Fibroblast of upper back skin (primary cell): ENCODE measurements at places on chromosomes 2 and 18.

- no peak for DNase-seq
Measured at GRCh38 chr18:23662309-23663263, at the start of gene ANKRD29. TSS of gene ANKRD29 (minus strand) at chr18:23662911. CDS start at chr18:23662730, 181 bp downstream.

DNA sequence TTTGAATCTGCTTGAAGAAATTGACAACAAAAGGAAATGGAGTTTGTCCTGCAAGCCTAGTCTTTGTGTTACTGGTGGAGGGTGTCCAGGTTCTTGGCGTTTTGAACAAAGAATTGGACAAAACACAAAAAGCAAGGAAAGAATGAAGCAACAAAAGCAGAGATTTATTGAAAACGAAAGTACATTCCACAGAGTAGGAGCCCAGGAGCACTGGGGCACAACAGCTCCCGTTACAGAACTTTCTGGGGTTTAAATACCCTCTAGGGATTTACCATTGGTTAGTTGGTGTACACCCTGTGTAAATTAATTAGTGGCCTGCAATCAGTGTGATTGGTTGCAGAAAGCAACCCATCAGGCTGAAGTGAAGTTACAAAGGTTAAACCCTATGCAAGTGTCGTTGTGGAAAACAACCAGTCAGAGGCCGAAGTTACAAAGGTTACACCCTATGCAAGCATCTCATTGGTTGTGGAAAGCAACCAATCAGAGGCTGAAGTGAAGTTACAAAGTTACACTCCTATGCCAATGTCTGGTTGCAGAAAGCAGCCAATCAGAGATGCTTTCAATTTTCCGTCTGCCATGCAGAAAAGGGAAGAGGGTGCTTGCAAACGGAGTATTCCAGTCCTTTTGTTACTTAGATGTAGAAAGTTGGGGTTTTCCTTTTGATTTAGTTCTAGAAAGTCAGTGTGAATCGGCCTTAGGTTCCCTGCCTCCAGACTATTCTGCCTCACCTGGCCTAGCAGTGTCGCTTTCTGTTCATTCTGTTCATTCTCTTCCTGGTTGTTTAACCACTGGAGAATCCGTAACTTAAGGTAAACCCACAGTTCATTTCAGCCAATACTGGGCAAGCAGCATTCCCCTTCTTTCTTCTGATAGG lies 47.6 kb upstream of the PTH2R start:
- DNase-seq = peak; percentile 12

DNA sequence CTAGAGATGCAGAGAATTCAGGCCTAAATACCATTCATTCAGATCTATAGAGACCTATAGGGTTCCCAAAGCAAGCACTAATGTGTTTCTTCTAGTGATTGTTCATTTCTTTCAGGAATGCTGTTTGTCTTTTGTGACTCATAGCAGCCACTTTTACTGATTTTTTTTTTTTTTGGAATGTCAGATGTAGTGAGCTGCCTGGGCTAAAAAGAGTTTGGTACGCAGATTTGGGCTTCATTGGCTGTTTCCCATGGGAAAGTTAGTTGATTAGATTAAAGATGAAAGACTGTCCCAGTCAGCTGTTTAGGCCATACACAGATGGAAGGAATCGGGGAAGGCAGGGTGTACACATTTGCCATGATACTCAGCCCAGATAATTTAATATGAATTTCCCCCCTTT lies 87.6 kb downstream of the CDC42EP3 start:
- peak; percentile 79 for DNase-seq

- DNase-seq = peak; percentile 92
Measured at GRCh38 chr2:237085248-237086221, at the start of gene COPS8. TSS of gene COPS8 (plus strand) at chr2:237085889. CDS start at chr2:237085965, 76 bp downstream.

DNA sequence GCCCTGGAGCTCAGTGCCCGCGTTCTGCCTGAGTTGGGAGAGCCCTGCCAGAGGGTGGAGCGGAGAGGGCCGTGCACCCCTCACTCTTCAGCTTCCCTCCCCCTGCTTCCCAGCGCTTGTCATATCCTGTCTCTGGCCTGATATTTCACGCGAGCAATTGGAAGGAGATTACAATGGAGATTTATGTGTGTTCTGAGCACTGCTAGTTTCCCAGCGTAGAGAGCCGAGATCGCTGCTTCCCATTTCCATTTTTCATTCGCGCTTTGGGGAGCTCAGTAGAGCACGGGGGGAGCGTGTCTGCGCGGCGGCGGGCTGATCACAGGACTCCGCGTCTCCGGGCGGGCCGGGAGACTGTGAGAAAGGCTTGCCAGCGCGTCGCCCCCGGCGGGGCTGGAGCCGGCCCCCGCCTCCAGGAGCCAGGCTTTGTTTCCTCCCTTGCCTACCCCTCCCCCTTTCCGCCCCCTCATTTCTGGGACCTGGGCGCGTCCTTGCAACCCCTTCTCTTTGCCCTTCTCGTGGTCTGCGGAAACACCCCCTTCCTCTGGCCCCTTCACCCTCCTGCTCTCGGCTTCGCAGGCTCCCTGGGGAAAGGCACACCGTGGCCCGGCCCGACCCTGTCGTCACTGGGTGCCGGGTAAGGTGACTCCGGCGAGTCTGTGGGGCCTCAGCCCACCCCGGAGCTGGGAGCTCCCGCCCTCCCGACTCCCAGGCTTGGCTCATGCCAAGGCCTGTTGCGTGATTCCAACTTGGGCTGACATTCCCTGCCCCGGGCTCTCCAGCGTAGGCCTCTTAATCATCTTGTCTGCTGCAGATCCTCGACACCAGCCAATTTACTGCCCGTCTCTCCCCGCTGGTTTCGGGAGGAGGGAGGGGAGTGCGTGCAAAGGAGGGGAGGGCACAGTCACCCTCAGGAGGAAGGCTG lies 5.8 kb downstream of the DLX2 start:
- DNase-seq = peak; percentile 76

GRCh38 chr2:194105358-194105757 lies 1551.7 kb upstream of the SLC39A10 start:
- no peak for DNase-seq

DNA sequence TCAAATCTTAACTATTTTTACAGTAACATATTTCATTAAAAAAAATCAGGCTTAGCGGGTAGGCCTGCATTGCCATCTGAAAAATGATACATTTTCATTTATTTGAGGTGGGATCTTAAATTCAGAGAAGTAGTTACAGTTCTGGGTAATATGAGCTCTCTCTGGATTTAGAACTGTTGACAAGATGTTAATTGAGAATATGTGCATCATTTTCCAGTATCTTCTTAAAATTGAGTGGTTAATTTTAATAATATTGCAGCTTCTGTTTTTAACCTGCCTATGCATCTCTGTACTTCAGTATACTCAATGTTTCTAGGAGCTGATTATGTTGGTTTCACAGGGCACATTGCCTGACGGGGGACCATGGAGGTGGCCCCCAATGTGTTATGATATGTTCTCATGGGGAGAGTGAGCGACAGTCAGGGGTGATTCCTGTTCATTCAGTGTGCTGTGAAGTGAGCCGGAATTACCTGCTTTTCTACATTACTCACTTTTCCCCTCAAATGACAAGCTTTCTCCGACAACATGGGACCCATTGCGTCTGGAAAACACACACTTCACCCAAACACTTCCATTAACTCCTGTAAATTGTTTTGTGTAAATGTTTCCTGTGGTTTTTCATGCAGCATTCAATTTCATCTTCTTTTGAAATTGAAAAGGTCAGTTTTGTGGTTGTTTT lies 406.2 kb downstream of the MTX2 start:
- no peak for DNase-seq

- DNase-seq = no peak
Measured at GRCh38 chr2:2799151-2799697, 468.1 kb upstream of the MYT1L start.

- DNase-seq = no peak
Measured at GRCh38 chr2:145760781-145761649, 1241.1 kb upstream of the ZEB2 start.

GRCh38 chr18:10070561-10071000 lies 156.8 kb downstream of the VAPA start:
- DNase-seq = no peak

GRCh38 chr18:70029163-70029562 lies 81.5 kb upstream of the CD226 start:
- DNase-seq = no peak

- DNase-seq = no peak
Measured at GRCh38 chr2:179098080-179098689, 48.2 kb upstream of the CCDC141 start.

- no peak for DNase-seq
Measured at GRCh38 chr2:150095361-150096095, 391.9 kb downstream of the RND3 start.

DNA sequence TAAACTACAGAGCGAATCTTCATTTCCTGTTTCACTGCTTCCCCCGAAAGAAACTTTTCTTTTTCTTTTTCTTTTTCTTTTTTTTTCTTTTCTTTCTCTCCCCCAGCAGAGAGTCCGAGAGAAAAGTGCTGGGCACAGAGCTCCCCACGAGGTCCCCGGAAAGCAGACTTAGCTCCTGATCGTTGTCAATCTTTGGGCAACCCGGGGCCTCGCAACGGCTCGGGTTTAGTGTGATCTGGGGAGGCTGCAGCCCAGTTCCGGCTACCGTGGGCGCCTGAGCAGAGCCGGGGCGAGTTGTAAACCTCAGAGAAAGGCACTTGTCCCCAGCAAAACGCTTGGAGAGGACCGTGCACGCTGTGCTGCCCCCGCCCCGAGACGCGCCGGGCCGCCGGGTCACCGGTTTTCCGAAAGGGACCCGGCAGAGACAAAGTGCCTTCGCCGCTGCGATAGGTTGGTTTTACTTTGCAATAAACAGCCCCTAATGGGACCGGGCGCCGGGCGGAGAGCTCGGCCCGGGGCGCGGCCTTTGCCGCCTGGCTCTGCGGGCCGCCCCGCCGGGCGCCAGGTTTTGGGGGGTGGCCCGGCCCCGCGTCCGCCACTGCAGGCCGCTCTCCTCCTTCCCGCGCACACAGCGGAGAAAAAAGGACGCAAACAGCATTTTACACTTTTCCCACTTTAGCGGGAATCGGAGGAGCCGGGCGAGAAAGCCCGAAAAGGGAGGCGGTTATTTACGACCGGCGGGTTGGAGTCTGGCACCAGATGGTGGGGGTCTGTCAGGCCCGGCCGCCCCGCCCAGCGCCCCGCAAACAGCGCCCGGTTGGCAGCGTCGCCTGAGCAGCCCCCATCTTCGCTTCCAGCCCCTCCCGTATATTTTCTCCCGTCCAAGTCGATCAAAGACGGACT lies 136.0 kb downstream of the INSIG2 start:
- DNase-seq = peak; percentile 45

DNA sequence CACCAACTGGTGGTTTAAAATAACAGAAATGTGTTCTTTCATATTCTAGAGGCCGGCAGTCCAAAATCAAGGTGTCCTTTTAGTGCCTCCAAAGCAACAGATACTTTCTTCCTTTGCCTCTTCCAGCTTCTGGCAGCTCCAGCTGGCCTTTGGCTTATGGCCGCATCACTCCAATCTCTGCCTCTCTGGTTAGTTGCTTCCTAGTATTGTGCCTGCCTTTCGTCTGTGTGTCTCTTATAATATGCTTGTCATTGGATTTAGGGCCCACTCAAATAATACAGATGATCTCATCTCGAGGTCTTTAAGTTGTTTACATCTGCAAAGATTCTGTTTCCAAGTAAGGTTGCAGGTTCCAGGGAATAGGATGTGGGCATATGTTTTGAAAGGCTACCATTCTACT lies 855.2 kb upstream of the ID2 start:
- no peak for DNase-seq
